ENCODE measurements at places on chromosomes 3 and 15. TPM values are rescaled to one million over a fixed set of nuclear protein-coding genes. Genes with fewer than 3 reads are reported as not detected.

WDR93 gene
- total RNA-seq, result 0.31 TPM

TGM4 gene
- total RNA-seq, result not detected

NEO1 gene
- total RNA-seq, result 70.2 TPM

AHSG gene
- total RNA-seq, result 0.38 TPM

MST1R gene
- 4.2 TPM for total RNA-seq

DISP2 gene
- 35.3 TPM for total RNA-seq

Measured in dorsolateral prefrontal cortex (tissue), 122 donors.